Right ventricle myocardium inferior (tissue), 1 donor: ENCODE measurements at places on chromosomes 4 and X.

DNA sequence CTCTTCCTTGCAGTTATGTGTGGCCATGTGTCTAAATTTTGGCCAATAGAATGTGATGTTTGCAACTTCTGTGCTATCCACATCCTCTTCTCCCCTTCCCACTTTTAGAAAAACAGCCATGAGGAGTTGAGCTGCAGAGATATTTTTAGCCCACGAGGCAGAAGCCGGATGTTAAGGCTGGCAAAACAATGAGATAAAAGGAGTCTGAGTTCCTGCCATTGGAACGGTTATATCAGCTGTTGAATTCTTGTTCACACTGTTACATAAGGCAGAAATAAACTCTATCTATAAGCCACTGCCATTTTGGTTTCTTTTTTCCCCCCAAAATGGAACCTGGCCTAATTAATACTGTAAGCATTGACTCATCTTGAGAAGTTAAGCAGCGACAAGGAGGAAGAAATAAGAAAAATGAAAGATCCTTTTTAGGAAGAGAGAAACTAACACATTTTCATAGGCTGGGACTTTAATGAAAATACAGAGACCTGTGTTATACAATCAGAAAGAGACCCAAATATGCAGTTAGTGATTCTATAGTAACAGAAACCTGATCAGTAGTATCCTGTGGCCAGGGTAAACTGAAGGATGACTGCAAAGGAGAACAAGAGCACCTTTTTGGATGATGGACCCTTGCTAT is 200.5 kb downstream of the INPP4B start:
- no peak for DNase-seq

GRCh38 chr4:5051278-5052203 is at the start of gene STK32B:
TSS of gene STK32B (plus strand) at chr4:5051480.
- peak; percentile 78 for DNase-seq

- DNase-seq = no peak
These were observed 580.8 kb downstream of the CENPC start for GRCh38 chr4:66964467-66964866.

DNA sequence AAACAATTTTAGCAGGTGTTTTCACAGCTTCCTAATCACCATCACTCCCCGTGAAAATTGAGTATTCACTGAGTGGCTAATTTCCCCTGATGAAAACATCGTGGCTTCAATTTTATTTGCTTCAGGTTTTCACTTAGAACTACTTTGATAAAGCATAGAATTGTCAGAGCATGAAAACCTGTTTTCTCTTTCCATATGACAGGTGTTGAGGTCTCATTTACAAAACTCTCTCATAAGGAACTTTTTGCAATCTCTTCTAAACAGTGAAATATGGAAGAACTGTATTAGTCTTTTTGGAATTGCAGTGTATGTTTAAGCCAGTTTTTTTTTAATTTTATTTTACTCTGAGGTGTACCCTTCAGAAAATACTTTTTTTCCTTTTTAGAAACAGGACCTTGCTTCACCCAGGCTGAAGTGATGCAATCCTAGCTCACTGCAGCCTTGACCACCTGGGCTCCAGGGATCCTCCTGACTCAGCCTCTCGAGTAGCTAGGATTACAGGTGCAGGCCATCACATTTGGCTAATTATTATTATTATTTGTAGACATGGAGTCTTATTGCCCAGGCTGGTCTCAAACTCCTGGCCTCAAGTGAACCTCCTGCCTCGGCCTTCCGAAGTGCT is 111.2 kb upstream of the RAPGEF2 start:
- no peak for DNase-seq

- no peak for DNase-seq
These were observed 2.5 kb downstream of the GALNT7 start for GRCh38 chr4:173171098-173171497.

GRCh38 chrX:114075073-114075673 is 508.7 kb upstream of the HTR2C start:
- no peak for DNase-seq
